ENCODE measurements at places on chromosomes 3 and 15.

- no peak for DNase-seq
Observed at GRCh38 chr3:54932606-54933005, 4.7 kb upstream of the LRTM1 start.

GRCh38 chr3:10140996-10141546 lies 507 bp upstream of the VHL start:
- DNase-seq: no peak

DNA sequence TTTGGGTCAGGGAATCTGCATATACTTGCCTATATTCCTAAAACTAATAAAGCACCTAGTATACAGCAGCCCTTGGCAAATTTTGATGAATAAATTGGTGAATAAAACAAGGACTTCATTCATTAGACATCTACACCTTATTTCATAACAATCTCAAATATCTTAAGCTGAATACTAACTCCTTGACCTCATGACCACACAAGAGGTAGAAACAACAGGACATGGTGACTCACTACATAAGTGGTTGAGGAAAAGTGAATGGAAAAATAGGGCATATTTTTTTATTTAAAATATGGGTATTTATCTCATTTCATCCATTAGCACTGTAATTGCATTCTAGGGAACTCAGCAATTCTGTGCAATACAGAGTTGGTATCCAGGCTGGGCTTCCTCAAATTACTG lies 7.8 kb upstream of the STAC start:
- no peak for DNase-seq

DNA sequence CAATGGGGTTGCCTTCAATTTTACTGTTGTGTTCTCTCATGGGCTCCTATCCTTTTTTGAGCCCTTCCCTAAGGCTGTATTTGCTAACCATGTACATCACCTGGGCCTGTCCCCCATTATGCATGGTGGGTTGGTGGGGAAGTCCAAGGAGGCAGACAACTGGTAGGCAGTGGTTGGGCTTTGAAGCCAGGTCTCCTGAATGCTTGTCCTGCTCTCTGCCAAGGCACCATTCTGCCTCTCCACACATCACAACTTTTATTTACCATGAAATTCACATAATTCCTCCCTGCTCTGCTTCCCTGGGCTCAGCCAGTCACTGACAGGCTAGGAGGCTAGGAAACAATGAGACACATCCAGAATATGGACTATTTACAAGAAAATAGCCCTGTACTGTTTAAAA lies 41.0 kb upstream of the COPB2 start:
- no peak for DNase-seq

GRCh38 chr3:35946854-35947515 lies 307.7 kb downstream of the ARPP21 start:
- no peak for DNase-seq

- no peak for DNase-seq
Observed at GRCh38 chr15:33443708-33444107, 132.9 kb downstream of the RYR3 start.

- no peak for DNase-seq
Observed at GRCh38 chr3:127734754-127735473, 62.2 kb downstream of the ABTB1 start.

- DNase-seq: no peak
Observed at GRCh38 chr15:99582508-99582960, 16.8 kb downstream of the MEF2A start.

GRCh38 chr3:169227911-169228310 lies 435.6 kb downstream of the MECOM start:
- no peak for DNase-seq

- no peak for DNase-seq
Observed at GRCh38 chr3:69718866-69719586, 20.2 kb upstream of the MITF start.

- no peak for DNase-seq
Observed at GRCh38 chr3:66482018-66482404, 18.8 kb downstream of the LRIG1 start.

DNA sequence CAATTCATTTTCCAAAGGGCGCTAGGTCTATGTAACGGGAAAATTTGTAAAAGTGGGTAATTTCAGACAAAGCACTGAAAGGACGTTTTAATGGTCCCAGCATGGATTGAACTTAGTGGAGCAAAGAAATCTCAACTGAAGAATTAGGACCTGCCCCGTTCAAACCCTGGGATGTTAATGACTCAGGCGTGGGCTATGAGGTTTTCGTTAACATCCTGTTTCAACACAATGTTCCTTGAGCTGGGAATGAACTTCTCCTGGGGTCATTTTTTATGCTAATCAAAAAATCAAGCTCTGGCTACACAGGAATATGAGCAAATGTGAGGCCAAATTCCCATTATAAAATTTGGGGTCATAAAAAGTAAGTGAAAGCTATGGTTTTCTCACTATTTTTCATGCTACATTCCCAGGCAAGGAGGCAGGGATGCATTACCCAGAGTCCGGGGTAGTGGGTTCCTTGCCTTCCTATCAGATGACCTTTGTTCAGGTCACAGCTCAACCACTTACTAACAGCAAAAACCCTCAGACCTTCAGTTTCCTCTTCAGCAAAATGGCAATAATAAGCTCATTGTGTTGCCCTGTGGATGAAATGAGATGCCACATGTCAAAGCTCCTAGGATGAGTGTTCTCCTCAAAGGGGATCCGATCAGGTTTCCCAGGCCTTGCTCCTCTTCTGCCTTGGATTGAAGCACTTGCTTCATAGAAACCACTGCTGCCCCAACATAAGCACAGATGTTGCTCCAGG lies 271.4 kb downstream of the ARRDC4 start:
- DNase-seq: no peak

- DNase-seq: no peak
Observed at GRCh38 chr3:121710347-121710746, 39.2 kb downstream of the GOLGB1 start.

DNA sequence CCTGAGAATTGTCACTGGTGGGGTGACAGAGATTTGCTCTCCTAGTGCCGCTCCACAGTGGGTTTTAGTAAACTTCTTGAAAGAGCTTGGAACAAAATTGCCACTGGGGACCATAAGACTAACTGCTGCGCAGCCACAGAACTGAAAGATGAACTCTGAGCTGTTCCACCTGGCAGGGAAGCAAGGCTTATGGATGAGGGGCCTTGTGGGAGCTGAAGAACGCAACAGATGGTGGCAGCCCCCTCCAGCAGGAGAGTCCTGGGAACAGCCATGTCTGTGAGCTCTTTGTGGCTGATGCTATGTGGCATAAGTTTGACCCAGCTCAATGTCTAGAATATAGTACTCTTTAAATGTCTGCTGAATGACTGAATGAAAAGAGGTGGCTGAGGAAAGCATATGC lies 66.8 kb upstream of the C2CD4B start:
- DNase-seq: peak; percentile 80

GRCh38 chr3:118089563-118089962 lies 945.1 kb downstream of the IGSF11 start:
- DNase-seq: no peak

DNA sequence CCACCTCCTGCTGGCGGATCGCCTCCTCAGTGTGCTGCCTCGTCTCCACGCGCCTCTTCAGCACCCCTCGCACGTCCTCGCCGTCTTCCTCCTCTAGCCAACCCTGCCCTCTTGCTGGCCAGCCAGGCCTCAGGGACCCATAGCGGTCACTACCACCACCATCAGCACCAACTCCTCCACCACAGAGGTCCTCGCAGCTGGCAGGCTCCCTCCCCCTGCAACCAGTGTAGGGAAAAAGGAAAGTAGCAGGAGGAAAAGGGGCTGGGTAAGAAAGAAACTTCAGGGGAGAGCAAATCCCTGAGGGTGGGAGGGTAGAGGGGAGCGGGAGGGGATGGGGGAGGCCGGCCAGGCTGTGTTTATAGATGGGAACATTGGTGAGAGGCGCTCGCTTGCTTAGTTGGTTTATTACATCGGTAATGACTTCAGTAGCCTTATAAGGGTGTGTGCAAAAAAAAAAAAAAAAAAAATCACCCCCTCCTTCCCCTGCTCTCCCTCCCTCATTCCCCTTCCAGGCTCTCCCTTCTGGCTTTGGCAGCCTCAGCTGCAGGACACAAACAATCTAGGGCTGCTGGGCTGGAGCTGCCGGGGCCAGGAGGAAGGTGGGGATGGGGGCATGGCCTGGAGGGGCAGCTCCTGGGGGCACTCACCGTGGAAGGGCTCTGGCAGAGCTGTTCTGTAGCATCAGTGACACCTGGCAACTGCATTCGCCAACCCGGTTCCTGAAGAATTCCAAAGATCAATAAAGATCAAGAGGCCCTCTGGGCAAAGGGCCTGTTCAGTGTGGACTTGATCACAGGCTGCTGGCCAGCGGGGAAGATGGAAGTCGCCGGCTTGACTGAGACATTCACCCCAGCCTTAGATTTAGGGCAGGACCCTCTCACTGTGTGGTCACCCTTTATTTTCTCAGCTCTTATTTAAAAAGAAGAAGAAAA lies 116.2 kb upstream of the HACD2 start:
- no peak for DNase-seq

- no peak for DNase-seq
Observed at GRCh38 chr3:134345202-134345601, 29.0 kb downstream of the AMOTL2 start.

DNA sequence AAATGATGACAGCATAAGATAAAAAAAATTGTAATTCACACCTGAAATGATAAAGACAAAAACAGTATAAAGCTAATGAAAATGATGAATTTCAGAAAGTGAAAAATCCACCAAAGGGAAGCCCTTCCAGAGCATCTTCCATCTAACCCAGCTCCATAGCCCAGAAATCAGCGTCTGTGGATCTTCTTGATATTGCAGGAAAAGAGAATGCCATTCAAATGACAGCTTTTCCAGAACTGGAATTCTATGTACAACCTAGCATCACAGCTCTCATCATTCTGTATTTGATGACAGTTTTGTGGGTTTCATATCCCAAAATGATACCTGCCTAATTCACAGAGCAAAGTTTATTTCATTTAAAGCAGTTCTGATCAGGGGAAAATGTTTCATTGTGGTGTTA lies 267.3 kb downstream of the FHIT start:
- no peak for DNase-seq

GRCh38 chr3:70726096-70726938 lies 413.9 kb upstream of the MDFIC2 start:
- no peak for DNase-seq

- no peak for DNase-seq
Observed at GRCh38 chr3:143814443-143814889, 33.8 kb downstream of the SLC9A9 start.

- DNase-seq: no peak
Observed at GRCh38 chr15:29573197-29573838, 248.9 kb downstream of the TJP1 start.

GRCh38 chr3:16606398-16606797 lies 1.2 kb upstream of the DAZL start:
- DNase-seq: no peak

GRCh38 chr15:66774001-66774814 lies 72.2 kb downstream of the SMAD6 start:
- DNase-seq: peak; percentile 13

DNA sequence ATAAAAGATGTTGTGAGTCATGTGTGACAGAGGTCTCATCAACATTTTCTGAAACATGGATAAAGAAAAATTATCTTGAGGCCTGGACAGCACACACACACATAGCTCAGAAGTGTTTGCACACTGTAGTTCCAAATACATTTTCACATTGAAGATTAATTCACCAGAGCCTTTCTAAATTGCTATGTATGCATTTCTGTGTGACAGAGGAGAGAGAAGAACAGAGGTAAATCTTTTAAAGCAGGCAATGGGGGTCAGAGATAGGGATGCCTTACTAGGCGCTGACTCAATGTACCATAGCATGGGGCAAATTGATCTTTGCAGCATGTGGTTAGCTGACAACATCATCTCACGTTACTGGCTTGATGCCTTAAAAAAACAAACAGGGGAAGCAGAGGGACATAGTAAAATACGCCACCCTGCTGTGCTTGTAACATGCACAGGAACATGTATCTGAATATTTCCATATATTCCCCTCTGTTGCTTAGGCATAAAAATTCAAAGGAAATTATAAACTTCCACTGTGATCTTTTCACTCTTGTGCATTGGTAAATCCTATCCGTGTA lies 7.7 kb downstream of the POU1F1 start:
- no peak for DNase-seq

- DNase-seq: peak; percentile 86
Observed at GRCh38 chr3:177330779-177331178, 133.5 kb upstream of the TBL1XR1 start.

DNA sequence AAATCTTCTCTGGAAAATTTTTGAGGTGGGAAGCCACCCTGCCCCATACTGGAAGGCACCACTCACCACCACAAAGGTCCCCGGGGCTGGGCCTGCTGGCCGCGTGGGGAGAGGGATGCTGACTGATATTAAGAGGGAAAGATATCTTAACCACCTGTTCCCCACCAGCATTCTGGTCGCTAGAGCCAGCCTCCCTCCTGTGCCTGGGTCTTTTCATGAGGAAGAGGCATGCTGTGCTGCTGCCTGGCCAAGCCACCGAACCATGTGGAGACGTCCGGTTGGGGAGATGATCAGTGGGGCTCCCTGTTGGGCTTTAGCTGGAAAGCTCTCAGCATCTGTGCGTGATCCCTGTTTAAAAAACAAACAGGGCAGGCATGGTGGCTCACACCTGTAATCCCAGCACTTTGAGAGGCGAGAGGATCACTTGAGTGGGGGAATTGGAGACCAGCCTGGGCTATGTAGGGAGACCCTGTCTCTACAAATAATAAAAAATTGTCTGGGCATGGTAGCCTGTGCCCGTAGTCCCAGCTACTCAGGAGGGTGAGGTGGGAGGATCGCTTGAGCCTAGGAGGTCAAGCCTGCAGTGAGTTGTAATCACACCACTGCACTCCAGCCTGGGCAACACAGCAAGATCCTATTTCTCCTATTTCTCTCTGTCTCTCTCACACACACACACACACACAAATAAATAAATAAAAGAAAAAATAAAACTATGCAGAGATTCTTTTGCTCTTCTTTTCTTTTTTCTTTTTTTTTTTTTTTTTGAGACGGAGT lies 1.0 kb downstream of the KLHL18 start:
- no peak for DNase-seq

DNA sequence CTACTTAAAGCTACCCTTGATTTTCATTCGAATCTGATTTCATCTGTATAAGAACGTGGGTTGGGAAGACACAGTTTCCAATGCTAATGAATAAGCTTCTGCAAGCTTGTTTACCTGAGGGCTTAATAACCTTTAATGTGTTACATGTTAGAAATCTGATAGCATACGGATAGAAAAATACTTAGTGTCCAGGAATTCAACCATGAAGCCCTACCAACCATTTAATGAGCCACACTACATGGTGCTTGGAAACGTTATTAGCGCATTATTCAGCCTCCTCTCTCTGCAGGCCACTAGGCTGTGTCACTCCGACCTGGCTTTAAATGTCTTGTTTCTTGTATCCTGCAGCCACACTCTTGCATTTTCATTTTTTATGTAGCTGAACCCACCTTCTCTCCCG lies 1.6 kb downstream of the FAM81A start:
- no peak for DNase-seq

DNA sequence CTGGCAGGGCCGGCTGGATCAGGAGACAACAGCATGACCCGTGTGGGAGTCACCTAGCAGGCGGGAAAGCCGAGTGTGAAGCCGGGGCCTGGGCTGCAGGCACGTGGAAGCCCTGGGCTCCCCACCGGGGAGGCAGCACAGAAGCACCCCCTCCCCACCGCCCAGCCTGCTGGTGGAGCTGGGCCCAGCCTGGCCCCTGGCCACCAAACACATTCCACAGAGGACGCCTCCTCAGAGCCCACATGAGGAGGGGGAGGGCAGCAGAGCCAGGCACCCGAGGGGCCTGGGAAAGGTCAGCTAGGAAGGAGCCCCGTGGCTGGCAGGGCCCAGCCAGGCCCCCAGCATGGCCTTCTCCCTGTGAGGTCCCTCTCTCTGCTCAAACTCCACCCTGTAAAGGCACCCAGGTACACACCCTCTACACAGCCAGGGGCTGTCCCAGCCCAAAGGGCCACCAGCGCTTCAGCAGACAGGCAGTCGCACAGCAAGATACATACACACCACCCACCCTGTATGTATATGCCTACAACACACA lies 4.5 kb downstream of the PLXNB1 start:
- DNase-seq: no peak
